ENCODE measurements at places on chromosomes 7 and 10.
A peak's percentile ranks its signal among the peaks of the same experiment; 100 is the strongest.

DNA sequence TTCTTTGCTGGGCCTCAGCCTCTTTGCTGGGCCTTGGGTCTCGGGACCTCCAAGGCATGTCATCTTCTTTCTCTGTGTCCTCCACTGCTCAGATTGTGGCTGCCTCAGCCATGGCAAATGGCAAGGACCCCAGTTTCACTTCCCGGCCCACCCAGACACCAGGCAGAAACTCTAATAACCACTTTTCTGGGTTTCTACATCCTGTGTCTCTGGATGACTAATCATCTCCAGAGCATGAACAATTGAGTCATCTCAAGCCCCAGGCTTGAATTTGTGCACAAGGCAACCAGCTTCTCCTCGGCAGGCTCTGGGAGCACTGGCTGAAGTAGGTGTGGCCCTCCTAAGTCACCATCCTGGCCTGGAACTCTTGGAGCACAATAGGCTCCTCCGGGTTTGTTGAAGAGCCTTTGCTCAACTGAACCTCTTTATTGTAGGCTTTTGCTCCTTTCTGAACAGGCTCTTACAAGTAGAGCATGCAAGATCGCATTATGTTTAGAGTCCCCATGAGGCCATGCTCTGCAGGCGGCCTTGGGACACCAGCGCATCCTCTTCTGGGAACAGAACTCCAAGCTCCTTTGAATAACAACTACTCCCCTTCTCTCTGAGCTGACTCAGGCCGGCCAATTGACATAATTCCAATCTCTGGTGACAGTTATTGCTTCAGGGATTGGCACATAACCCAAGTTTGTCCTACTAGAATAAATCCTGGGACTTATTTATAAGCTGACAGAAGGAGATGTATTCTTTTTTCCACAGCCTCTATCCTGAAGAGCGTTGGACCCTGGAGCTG is 218.1 kb downstream of the WDR11 start:
- no peak for DNase-seq

GRCh38 chr7:116180302-116180701 is 30.0 kb upstream of the TES start:
- DNase-seq, result no peak

- DNase-seq, result no peak
These were observed 241.7 kb upstream of the PLXNA4 start for GRCh38 chr7:132817949-132818348.

DNA sequence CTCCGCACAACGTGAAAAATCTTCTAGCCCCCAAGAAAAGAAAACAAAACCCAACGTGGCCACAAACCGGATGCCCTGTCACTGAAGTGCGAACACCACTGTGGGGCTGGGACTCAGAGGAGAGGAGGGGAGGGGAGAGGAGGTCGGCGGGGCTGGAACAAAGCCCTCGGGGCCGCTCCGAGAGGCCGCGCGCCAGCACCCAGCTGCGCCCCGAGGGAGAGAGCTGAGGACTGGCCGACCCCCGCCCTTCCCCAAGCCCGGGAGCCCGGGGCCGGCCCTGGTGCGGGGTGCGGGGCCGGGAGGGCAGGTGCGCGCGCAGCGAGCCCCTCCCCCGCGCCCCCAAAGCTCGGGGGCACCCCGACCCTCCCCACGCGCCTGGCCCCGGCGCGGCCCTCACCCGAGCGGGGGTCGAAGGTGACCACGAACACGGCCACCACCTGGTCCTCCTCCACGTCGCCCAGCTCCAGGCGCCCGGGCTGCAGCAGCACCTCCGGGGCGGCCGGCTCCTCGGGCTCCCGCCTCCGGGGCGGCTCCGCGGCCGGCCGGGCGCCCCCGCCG is 398 bp downstream of the DENND11 start:
- DNase-seq, result peak; percentile 65

DNA sequence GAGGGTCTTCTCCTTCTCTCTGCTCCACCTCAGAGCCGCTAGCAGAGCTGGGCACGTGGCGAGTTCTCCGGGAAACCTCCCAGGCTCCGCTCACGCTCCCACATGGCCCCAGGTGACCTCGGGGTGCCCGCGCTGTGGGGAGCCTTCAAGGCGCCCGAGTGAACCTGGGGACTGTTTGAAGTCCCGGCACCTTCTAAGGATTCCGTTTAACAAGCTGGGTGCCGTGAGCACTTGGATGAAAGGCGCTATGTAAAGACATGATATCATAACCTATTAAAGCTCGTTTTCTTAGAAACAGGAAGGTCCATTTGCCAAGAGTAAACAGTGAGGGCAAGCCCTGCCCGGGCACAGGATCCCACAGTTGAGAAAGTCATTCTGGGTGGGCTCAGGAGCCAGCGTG is 15.8 kb upstream of the MYL10 start:
- no peak for DNase-seq

DNA sequence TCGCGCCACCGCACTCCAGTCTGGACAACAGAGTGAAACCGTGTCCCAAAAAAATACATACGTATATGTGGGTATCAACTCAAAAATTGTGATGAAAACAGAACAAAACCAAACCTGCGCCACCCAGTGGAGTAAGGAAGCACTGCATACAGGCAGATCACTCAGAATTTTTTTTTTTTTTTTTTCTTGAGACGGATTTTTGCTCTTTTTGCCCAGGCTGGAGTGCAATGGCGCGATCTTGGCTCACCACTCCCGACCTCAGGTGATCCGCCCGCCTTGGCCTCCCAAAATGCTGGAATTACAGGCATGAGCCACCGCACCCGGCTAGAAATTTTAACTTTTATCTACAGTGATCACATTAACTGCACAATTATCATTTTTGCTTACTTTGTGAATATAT is 9.1 kb upstream of the TMEM236 start:
- DNase-seq, result peak; percentile 61

DNA sequence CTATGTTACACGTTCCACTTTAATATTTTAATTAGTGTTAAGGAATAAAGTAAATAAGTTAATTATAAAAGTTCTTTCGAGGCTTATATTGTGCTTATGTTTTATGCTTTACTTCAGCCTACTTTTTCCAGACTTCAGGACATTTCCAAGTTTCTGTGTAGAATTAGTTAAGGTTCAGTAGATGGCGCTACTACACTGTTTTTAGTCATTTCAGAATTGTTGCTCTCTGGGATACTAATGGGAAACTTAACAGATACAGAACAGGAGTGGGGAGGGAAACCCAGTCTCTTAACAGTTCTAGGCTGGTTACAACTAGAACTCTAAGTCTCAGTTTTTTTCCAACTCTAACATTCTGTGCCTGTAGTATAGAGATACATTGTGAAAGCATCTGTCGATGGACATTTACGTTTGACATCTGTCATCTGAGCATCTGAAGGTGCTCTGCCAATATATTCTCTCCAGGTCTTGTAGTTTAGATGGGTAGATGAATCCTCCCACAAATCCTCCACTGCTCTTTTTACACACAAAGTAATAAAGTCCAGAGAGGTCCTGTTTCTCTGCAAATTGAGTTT is 56.8 kb upstream of the FAM171A1 start:
- no peak for DNase-seq

- DNase-seq, result no peak
These were observed 42.6 kb downstream of the OTUD1 start for GRCh38 chr10:23481363-23481961.

- no peak for DNase-seq
These were observed 5.7 kb upstream of the TAS2R60 start for GRCh38 chr7:143437578-143437977.

DNA sequence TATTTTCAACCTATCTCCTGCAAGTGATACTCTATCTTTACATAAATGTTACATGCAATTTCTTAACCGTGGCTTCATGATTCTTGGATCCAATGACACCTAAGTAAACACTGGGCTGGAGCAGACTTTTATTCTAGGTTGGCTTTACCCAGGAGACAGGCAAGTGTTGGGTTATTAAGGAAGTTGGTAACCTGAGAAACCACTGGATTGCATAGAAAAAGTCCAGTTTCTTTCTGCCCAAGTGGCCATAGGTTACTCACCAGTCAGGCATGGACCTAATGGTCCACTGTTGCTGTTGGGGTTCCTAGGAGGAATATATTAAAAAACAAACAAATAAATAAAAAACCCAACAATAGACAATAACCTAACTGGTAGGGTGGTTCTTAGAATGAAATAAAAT is 112.8 kb downstream of the SEMA3D start:
- DNase-seq, result no peak

GRCh38 chr7:81769891-81770727 is at the start of gene HGF:
HGF (minus strand) TSS chr7:81770047; CDS start chr7:81769971, 76 bp downstream.
- peak; percentile 57 for DNase-seq

All from ecto neural progenitor cell (in vitro differentiated cells).